ENCODE measurements at places on chromosomes 13 and 19.

GRCh38 chr13:73998631-73999030 is 135.6 kb downstream of the KLF12 start:
- no peak for DNase-seq

DNA sequence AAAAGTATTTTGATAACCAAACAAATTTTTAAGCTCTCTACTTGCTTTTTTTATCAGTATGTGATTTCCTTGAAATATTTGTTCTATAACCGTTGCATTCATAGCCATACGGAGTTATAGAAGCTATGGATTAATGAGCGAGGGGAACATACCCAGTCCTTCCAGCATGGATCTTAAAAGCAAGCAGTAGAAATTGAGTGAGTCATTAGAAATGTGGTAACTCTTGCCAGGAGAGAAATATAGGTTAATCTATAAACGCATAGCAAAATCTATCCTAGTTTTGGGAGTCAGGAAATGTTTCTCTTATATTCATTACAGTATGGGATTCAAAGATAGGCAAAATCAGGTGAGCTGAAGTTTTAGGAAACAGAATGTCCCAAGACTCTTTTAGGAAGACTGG is 507.4 kb downstream of the DACH1 start:
- no peak for DNase-seq

GRCh38 chr19:2010135-2010668 is 5.3 kb downstream of the BTBD2 start:
- no peak for DNase-seq

DNA sequence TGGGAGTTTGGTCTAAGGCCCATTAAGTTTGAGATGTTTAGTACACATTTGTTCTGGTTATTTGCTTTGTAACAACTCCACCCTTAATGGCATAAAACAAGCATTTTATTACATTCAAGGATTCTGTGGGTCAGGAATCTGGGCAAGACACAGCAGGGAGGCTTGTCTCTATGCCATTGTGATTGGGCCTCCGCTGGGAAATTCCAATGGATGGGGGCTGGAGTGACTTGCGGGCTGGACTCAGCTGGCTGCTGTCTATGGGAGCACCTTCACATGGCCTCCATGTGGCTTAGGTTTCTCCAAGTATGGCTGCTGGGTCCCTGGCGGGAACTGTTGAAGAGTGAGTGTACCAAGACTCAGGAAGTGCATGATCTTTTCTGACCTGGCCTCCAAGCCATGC is 159.0 kb downstream of the PAN3 start:
- DNase-seq: no peak

DNA sequence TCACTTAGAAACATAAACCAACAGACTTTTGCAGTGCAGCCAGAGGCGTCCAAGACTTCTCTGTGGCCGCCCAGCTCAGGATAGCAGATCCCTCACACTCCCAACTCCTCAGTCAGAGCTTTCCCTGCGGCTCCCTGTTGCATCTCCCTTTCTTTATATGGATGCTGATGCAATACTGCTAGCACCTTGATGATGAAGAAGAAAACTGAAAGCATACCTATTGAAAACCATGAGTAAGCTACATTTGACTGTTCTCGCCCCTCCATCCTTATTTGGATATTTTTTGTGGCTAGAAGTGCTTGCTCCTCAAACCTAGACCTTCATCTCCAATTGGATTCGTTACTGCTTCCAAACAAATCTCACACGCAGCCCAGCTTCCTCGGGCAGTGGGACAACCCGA is 57.3 kb upstream of the UBL3 start:
- no peak for DNase-seq

GRCh38 chr13:44796597-44797490 is 192.4 kb downstream of the NUFIP1 start:
- DNase-seq: no peak

GRCh38 chr19:17001603-17002183 is 24.9 kb downstream of the CPAMD8 start:
- no peak for DNase-seq

DNA sequence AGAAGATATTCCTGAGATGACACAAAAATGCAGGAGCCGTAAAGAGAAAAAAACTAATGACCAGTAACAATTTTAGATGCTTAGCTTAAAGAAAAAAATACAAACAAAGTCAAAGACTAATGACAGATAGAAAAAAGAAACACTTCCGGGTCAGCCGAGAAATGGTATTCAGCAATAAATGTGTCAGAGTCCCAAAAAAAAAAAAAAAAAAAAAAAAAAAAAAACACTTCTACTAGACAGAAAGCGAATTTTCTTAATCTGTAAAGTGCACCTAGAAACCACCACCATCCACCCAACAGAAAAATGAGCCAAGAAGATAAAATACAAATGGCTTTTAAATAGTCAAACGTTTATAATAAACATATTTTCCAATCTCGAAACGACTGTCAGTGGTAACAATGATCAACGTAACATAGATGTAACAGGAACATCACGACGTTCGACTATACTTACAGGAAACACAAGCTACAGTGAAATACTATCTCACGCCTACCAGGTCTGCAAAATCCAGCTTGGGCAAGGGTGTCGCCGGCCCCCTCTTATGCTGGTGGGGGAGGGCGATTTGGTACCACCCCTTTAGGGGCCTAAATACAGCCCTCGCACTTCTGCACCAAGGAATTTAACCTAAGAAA is 10.6 kb downstream of the ABHD17A start:
- no peak for DNase-seq

- no peak for DNase-seq
These were observed 54.0 kb downstream of the ALOX5AP start for GRCh38 chr13:30789166-30789862.

DNA sequence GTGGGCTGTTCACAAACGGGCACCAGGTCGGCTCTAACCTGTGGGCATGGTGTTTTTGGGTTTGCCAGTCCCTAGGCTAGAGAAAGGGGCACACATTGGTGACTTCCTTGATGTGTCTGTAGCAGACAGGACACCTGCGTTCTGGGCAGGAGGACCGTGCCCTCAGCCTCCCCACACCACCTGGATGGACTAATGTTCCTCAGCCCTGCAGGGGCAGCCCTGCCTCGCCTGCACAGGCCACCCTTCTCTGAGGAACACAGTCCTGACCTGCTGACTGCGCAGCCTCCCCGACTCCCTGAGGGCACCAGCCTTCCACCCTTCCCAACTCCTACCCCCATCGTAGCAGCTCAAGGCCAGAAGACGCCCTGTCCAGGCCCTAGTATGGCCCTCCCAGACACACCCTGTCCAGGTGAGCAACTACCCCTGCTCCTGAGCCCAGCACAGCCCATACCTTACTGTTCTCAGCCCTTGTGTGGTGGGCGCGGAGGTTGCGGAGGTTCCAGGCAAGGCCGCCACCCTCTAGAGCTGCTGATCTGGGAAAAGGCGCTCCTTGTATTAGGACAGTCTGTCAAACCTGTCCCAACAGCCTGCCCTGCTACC is 55.7 kb downstream of the GGACT start:
- DNase-seq: no peak

DNA sequence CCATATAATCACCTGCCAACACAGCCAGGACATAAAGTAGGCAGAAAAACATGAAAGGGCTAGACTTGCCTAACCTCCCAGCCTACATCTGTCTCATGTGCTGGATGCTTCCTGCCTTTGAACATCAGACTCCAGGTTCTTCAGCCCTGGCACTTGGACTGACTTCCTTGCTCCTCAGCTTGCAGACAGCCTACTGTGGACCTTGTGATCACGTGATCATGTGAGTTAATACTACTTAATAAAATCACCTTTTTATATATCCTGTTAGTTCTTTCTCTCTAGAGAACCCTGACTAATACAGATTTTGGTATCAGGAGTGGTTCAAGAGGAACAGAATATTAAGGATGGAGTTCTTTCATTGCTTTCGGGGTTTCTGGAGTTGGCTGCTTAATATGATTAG is 2867.6 kb downstream of the PCDH9 start:
- no peak for DNase-seq

DNA sequence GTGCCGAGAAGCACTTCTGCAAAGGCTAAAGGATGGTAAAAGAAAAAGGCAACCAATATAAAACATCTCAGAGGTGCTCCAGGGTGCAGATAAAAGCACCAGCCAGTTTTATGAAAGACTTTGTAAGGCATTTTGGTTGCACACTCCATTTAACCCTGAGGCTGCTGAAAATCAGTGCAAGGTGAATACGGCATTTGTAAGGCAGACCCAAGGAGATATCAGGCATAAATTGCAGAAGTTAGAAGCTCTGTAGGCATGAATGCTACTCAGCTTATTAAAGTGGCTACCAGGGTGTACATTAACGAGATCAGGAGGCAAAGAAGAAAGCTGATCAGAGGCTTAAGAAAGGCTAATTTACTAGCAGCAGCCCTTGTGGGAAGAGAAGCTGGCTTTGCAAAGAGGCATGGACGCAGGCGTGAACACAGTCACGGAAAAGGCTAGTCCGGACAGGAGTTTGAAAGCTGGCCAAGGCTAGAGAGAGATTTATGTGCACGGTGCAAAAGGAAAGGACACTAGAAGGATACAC is 99.6 kb downstream of the ZNF429 start:
- no peak for DNase-seq

DNA sequence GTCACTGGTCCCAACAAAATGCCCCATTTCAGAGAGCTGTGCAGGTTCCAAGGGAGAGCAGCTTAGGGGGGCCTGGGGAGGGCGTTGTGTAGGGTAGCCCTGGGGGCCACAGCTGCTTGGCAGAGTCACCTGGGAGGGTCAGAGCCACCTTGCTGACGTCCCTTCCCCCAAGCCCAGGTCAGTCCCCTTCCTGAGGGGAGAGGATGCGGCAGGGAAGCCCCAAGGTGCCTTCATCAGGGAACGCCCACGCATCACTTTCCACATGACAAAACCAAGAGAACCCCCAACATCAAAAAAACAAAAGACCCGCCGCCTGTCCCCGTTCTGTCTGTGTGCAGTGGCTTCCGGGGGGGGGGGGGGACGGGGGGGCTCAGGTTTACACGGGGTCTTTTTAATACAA is 5.3 kb upstream of the UQCR11 start:
- no peak for DNase-seq

DNA sequence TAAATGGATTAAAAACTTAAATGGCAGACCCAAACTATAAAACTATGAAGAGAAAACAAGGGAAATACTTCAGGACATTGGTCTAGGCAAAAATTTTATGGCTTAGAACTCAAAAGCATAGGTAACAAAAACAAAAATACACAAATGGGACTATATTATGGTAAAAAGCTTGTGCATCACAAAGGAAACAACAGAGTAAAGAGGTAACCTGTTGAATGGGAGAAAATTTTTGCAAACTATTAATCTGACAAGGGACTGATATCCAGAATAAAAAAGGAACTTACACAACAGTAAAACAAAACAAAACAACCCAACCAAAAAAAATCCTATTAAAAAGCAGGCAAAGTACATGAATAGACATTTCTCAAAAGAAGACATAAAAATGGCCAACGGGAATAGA is 9.3 kb upstream of the ZNF546 start:
- no peak for DNase-seq

DNA sequence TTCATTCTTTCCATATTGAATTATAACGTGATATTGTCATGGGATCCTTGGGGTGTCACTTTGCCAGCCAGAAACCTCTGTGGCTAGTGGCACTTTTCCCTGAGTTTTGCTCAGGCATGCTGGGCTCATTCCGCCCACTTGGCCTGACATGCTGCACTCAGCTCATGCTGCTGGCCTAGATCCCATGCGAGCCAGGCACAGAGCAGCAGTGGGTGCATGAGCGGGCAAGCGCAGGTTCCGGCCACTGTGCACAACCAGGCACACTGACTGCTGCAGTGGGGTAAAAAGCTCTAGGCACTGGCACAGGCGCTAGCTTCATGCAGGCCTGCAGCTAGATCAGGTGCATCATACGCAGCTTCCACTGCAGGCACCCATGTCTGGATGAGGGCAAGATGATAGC is 221.2 kb downstream of the MAB21L1 start:
- no peak for DNase-seq

GRCh38 chr19:45160870-45161737 is at the start of gene NKPD1:
TSS of gene NKPD1 (minus strand) at chr19:45160982. CDS start at chr19:45160150, 832 bp downstream.
- DNase-seq: no peak

DNA sequence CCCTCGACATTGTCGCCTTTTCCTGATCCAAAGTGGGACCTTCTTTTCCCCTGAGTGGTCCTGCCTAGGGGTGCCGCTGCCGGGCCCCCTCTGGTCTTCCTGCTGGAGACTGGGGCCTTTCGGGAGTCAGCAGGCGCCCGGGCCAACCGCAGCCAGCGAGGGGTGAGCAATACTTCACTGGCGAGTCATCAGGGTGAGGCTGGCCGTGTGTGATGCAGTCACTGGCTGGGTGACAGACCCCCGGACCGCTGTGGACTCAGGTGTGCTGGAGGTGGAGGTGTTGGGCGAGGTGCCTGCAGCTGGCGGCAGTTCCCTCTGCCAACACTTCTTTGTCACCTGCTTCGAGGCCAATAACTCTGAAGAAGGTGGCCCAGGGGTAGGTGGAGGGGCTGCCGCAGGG is 1.5 kb upstream of the CGB5 start:
- DNase-seq: no peak

DNA sequence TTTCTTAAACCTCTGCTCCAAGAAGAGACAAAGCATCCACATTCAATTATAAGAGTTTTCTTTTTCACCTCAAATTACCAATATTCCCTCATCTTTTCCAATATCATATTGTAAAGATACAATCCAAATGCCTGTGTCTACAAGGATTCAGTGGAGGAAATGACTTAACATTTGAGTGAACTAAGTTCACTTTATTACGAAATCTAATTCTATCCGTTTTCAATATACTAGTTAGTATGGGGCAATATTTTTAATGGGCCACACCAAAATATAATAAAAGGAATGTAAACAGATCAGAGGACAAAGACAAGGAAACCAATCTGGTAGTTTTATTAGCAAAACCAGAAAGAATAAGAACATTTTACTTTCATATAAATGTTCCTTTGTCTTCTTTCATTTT is 136.0 kb downstream of the DCLK1 start:
- no peak for DNase-seq

DNA sequence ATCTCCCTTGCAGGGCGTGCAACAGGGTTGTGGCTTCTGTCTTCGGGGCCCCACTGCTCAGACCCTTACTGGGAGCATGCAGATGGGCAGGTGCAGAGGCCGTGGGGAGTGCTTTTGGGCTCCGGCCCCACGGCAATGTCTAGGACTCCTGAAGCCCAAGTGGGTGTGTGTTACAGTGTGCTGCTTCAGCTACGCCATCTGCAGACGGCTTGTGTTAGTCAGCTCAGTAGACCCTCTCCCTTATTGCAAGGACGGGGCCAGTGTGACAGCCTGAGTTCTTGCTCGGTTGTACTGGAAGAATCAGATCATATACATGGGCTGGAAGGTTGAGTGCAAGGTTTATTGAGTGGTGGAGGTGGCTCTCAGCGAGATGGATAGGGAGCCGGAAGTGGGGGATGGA is 39.3 kb downstream of the DNAJC3 start:
- no peak for DNase-seq

GRCh38 chr13:95499811-95500712 is 52.5 kb upstream of the CLDN10 start:
- no peak for DNase-seq

Measured in hypothalamus (tissue), 51 donors.